ENCODE measurements at places on chromosomes 3 and 15. TPM values are rescaled to one million over a fixed set of nuclear protein-coding genes. Genes with fewer than 3 reads are reported as not detected.
A peak's percentile ranks its signal among the peaks of the same experiment; 100 is the strongest.

The ASB14 gene
- not detected for total RNA-seq

The OXSM gene
- 9.2 TPM for total RNA-seq

The TASOR gene
- total RNA-seq, result 60.4 TPM

The ATP10A gene
- total RNA-seq, result 57.9 TPM

The SLC22A13 gene
- total RNA-seq, result 0.37 TPM

The C3orf80 gene
- not detected for total RNA-seq

The FAM3D gene
- total RNA-seq, result not detected

The GOLGA8G gene
- total RNA-seq, result not detected

The SEMA3B gene
- total RNA-seq, result 0.37 TPM

- peaks cover 43% of the 10 kb centered on the region for H3K36me3 ChIP-seq
- peaks cover 55% of the 10 kb centered on the region for H3K4me1 ChIP-seq
- no peaks in the 10 kb centered on the region for H3K27me3 ChIP-seq
- peak; percentile 73 for DNase-seq
- H3K27ac ChIP-seq, result peak overlapping the region; percentile 100
- H3K4me3 ChIP-seq, result peak overlapping the region; percentile 90
Measured at GRCh38 chr15:48331796-48332641, 790 bp downstream of the DUT start.

DNA sequence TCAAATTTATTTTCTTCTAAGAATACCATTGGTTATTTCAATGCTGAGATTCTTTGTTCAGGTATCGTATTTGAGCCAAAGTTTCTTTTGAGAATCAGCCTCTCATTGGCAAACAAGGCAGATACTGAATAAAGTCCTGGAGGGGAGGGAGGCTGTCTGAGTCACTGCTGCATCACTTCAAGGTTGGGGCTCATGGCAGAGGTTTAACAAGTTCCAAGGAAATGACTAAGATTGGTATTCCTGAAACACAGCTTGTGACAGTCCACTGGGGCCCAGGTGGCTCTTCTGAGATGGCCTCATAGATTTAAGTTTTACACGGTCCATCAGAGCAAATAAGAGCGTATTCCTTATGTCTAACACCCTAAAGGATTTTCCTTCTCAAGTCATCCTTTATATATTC, 213.8 kb upstream of the STAC start:
- no peaks in the 10 kb centered on the region for H3K36me3 ChIP-seq
- H3K4me3 ChIP-seq, result no peak overlapping the region
- no peak for DNase-seq
- H3K27ac ChIP-seq, result no peak overlapping the region

DNA sequence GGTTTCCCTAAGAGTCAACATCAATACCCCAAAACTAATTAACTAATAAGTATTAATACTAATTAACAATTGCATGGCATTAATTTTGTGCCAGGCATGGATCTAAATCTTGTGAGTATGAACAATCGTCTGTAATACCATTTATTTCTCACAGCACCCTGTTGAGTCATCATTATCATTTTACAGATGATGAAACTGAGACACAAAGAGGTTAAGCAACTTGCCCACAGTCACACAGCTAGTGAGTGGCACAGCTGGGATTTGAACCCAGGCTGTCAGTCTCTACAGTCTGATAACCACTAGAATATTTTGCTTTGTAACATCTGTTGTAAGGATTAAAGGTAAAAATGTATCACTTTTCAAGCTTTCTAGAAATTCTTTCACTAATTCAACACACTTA, 423.4 kb upstream of the WNT5A start:
- no peak overlapping the region for H3K27ac ChIP-seq
- no peaks in the 10 kb centered on the region for H3K36me3 ChIP-seq
- H3K27me3 ChIP-seq, result no peaks in the 10 kb centered on the region
- H3K4me1 ChIP-seq, result no peaks in the 10 kb centered on the region
- no peak overlapping the region for H3K4me3 ChIP-seq

DNA sequence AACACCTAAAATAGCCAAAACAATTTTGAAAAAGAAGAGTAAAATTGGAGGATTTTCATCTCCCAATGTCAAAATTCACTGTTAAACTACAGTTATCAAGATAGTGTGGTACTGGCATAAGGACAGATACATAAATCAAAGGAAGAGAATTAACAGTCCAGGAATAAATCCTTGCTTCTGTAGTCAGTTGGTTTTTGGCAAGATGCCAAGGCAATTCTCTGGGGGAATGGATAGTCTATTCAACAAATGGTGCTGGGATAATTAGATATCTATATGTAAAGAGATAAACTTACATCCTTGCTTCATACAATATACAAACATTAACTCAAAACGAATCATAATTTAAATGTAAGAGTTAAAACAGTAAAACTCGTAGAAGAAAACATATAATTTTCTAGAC, 57.9 kb upstream of the SELENOK start:
- H3K27ac ChIP-seq, result no peak overlapping the region
- peaks cover 13% of the 10 kb centered on the region for H3K27me3 ChIP-seq
- H3K4me1 ChIP-seq, result no peaks in the 10 kb centered on the region
- peaks cover 5% of the 10 kb centered on the region for H3K36me3 ChIP-seq
- H3K4me3 ChIP-seq, result no peak overlapping the region

DNA sequence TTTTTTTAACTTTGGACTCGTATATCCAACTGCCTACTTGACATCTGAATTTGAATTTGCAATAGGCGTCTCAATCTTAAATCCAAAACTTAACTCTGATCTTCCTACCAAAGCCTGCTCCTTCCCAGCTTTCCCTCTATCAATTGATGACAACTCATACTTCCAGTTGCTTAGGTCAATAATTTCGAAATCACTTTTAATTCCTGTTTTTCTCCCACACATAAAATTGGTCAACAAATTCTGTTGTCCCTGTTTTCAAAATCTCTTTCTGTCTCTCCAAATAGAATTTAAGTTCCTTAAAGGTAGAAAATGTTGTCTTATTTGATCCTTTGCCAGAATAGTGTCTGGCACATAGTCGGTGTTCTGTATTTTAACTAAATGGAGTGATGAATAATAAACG, 332.4 kb downstream of the SATB1 start:
- no peak overlapping the region for H3K27ac ChIP-seq
- DNase-seq, result no peak

DNA sequence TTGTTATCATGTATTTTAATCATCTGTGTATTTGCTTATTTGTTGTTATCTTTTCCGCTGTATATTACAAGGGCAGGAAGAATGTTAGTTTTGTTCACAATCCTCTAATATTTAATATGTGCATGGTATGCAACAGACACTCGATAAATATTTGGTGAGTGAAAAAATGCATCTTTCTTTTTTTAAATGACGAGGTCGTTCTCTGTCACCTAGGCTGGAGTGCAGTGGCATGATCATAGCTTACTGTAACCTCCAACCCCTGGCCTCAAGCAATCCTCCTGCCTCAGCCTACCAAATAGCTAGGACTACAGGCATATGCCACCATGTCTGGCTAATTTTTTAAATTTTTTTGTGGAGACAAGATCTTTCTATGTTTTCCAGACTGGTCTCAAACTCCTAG, 66.2 kb downstream of the MITF start:
- no peaks in the 10 kb centered on the region for H3K36me3 ChIP-seq
- DNase-seq, result no peak
- H3K4me3 ChIP-seq, result no peak overlapping the region

DNA sequence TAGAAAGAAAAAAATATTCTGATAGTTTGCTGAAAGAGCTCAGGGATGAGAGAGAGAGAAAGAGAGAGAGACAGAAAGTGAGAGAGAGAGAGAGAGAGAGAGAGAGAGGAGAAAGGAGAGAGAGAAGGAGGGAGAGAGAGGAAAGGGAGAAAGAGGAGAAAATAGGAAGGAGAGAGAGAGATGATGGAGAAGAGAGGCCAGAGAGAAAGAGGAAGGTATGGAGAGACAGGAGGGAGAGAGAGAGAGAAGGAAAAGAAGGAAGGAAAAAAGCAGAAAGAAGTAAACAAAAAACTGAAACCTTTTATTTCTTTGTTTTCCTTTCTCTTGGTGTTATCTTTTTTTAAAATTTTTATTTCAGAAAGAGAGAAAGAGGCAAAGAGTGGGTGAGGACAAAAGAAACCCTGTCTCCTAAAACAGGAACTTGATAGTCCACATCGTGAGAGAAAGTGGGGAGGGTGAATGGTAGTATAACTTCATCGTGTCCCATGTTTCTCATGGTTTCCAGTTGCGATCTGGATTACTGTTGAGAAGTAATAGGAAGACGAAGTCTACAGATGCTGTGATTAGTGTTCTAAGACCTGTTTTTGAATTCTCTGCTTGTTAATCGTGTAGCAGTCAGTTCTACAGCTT, 279.7 kb downstream of the LPP start:
- H3K4me3 ChIP-seq, result peak overlapping the region; percentile 3
- no peak for DNase-seq
- H3K27ac ChIP-seq, result peak overlapping the region; percentile 88
- H3K36me3 ChIP-seq, result peaks cover 30% of the 10 kb centered on the region

DNA sequence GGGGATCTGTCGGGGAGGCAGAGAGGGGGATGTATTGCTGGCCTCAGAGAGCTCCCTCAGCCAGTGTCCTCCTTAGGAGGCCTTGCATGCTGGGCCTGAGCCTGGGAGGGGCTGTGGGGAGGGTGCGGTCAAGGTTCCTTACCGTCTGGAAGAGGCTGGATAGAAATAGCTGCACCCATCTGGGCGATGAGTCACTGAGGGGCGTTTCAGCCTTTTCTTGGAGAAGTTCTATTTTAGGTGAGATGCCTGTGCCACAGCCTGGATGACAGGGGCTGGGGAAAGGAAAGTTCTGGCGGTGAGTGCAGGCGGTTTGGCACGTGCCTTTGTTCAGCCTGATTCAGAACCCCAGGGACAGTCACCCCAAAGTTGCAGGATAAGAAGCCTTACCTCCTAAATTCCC, 35.7 kb upstream of the APEH start:
- no peak overlapping the region for H3K4me3 ChIP-seq
- no peaks in the 10 kb centered on the region for H3K36me3 ChIP-seq
- DNase-seq, result no peak
- peaks cover 2% of the 10 kb centered on the region for H3K27me3 ChIP-seq

GRCh38 chr3:179464323-179465092, 13.2 kb upstream of the GNB4 start:
- H3K4me1 ChIP-seq, result peaks cover 10% of the 10 kb centered on the region
- no peak for DNase-seq
- H3K4me3 ChIP-seq, result peak overlapping the region; percentile 39
- no peaks in the 10 kb centered on the region for H3K36me3 ChIP-seq
- no peak overlapping the region for H3K27ac ChIP-seq
- H3K27me3 ChIP-seq, result peaks cover 6% of the 10 kb centered on the region

- H3K27ac ChIP-seq, result no peak overlapping the region
- H3K4me3 ChIP-seq, result no peak overlapping the region
- H3K4me1 ChIP-seq, result peaks cover 2% of the 10 kb centered on the region
- H3K36me3 ChIP-seq, result no peaks in the 10 kb centered on the region
Measured at GRCh38 chr3:72855001-72855400, 6.8 kb upstream of the SHQ1 start.

GRCh38 chr3:160010578-160010977, 21.9 kb downstream of the IL12A start:
- no peak overlapping the region for H3K27ac ChIP-seq
- peaks cover 51% of the 10 kb centered on the region for H3K4me1 ChIP-seq
- H3K27me3 ChIP-seq, result no peaks in the 10 kb centered on the region
- H3K4me3 ChIP-seq, result no peak overlapping the region
- DNase-seq, result no peak

- peaks cover 2% of the 10 kb centered on the region for H3K27me3 ChIP-seq
- no peaks in the 10 kb centered on the region for H3K4me1 ChIP-seq
- H3K27ac ChIP-seq, result no peak overlapping the region
- no peaks in the 10 kb centered on the region for H3K36me3 ChIP-seq
Measured at GRCh38 chr3:16066975-16067374, 107.5 kb upstream of the GALNT15 start.

DNA sequence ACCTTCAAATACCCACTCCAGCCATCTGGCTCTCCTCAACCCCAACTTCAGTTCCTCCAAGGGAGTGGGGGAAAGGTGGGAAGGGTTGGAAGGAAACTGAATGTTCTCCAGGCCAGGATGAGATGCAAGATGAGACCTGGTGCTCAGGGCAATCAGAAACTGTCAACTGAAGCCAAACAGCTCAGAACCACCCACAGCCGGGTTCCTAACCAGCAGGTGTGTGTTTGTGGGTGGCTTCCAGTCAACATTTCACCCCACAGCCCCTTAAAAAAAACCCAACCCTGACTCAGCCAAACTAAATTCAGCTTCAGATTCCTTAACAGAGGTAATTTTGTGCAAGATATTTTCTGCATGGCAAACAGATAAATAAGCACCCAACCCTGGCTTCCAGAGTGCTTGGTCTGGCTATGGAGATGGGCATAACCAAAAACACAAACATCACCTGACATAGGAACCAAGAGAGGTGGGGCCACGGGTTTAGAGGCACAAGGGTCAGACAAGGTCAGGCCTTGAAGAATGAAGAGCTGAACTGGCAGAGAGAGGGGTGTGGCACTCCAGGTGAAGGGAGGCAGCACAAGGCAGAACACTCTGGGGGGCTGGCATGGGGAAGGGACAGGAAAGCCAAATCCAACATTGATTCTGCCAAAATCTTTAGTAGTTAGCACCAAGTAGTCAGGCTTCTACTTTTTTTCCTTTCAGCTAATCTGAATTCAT, 34.7 kb downstream of the ZNF445 start:
- peaks cover 59% of the 10 kb centered on the region for H3K36me3 ChIP-seq
- no peak for DNase-seq
- no peak overlapping the region for H3K4me3 ChIP-seq
- H3K4me1 ChIP-seq, result peaks cover 39% of the 10 kb centered on the region
- no peaks in the 10 kb centered on the region for H3K27me3 ChIP-seq
- H3K27ac ChIP-seq, result peak overlapping the region; percentile 55

DNA sequence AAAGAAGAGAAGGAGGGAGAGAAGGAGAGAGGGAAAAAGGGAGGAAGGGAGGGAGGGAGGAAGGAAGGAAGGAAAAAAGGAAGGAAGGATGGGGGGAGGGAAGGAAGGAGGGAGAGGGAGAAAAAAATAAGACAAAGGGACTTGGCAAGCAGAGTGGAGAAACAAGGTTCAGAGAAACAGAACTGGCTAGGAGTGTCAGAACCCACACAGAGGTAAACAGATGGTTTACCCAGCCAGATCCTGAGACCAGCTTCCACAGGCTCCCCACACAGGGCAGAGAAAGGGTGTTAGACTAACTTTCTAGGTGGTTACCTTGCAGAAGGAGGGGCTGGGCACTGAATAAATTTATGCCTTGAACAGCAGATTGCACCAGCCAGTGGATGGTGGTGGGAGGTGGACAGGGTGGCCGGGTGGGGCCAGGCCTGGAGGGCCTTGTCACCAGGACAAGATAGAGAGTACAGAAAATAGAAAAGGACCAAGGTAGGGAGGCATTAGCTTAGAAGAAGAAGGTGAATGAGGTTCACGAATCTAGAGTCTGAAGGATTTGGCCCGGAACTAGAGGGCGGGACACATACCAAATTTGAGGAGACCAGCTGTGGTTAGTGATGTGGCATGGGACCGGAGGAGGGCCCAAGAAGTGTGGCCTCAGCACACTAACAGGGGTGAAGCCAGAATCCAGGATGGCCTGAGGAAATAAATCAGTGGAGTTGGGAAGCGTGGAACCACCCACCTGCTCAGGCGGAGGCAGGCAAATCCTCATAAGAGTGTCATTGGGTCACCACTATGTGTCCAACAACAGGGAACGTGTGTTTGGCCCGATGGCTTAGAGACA, 1.2 kb upstream of the TM4SF1 start:
- no peak overlapping the region for H3K27ac ChIP-seq
- DNase-seq, result no peak
- H3K27me3 ChIP-seq, result peaks cover 4% of the 10 kb centered on the region
